ENCODE measurements at places on chromosomes 7 and 10.

- DNase-seq, result no peak
Observed at GRCh38 chr10:112526139-112526538, 79.1 kb downstream of the VTI1A start.

- peak; percentile 46 for DNase-seq
Observed at GRCh38 chr7:99525713-99526440, 21.4 kb downstream of the ZKSCAN5 start.

DNA sequence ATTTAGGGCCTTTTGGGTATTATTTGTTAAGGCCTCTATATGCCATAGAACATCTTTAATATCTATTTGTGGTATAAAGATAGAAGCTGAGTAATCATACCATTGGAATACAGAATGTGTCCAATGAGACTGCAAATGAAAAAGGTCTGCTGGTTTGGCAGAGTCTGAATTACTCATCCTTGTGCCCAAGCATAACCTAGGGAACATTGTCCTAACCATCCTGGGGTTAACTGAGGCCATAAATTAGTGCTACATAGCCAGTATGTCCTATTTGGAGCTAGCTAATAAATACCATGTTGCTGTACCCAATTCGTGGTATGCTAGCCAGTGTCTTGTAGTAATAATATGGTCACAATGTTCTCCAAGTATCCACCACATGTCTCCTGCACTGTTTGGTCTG is 117.1 kb downstream of the ANKRD26 start:
- no peak for DNase-seq

DNA sequence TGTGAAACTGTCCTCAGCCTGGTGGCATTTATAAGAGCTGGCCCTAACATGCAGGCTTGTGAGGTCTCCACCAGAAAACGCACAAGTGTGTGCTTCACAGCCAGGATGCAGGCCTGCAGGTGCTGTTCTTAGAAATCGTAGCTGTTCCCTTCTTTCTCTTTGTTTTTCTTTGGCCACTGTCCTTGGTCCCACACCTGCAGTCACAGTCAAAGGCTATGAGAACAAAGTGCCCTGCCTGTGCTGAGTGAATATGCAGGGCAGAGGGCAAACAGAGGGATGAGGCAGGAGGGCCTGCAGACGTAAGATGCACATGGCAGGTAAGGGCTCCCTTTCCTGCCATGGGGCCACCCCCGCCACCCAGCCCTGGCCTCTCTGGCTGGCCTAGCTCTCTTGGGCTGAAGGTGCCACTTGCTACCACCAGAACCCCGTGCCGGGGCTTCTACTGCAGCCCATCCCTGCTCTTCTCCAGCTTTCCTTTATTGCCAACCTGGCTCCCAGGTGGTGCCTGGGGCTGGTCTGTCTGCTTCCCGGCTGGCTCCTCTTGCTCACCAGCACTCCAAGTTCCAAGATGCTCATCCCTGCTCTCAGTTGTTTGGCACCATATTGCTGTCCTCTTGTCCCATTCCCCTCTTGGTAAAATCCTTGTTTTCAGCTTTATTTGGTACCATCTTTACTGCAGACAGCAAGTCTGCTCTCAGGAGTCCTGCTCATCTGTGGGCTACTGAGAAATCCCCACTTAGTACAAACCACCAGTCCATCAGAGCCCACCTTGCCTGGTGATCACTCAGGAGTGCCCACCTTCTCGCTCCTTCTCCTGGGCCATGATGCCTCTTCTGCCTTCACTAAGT is 308.1 kb upstream of the ZMIZ1 start:
- no peak for DNase-seq

DNA sequence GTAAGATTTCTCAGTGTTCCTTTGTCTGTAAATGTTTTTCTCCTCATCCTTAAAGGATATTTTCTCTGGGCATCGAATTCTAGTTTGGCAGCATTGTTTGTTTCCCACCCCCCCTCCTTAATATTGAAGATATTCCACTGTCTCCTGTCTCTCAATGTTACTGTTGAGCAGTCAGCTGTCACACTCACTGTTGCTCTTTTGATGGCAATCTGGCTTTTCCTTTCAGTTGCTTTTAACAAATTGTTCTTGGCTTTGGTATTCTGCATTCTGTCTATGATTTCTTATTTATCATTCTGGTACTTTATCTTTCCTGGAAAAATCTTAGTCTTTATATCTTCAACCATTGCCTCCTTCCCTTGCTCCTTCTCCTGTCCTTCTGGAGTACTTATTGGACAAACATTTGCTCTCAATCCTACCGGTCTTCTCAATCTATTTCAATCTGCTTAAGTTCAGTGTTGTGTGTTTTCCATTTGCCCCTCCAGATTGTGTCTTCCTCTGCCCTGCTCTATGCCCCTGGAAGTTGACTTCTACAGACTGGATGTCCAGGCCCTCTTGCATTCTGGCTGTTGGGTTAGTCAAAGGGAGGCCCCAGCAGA is 9.3 kb upstream of the GTPBP4 start:
- no peak for DNase-seq

DNA sequence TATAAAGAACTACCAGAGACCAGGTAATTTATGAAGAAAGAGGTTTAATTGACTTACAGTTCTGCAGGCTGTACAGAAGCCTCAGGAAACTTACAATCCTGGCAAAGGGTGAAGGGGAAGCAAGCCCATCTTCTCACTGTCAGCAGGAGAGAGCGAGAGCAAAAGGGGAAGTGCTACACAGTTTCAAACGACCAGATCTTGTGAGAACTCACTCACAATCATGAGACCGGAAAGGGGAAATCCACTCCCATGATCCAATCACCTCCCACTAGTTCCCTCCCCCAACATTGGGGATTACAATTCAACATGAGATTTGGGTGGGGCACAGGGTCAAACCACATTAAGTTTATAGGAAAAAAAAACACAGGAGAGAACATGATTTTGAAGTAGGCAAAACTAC is 222.1 kb upstream of the SHH start:
- DNase-seq, result no peak

- no peak for DNase-seq
Observed at GRCh38 chr10:30836406-30836805, 195.3 kb downstream of the ZNF438 start.

DNA sequence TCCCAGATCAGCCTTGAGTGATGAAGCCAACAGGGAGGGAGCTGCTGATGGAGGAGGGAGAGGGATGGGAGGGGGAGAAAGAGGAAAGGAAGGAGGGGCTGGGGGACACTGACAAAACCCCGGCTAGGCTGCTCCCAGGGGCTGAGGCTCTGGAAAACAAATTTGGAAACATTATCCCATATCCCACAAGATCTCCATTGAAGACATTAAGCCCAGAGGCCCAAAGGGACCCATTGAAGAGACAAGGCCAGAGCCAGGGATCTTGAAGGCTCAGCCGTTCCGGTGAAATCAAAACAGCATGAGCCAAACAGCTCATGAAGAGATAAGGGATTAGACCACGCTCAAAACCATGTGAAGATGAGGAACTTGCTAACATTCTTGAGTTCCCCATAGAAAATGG is 184.3 kb upstream of the ITGB1 start:
- no peak for DNase-seq

DNA sequence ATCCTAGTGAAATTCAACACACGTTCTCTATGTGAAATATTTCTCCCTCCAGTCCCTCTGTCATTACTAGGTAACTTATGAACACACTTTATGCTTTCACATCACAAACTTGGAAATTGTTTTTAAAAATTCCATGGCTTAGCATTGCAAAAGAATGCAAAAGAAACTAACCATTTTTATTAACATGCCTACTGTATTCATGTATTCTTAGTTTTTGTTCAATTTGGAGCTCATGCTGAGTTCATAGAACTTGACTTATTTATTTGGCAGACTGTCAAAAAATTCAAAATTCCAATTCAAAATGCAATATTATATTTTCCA is 155.0 kb upstream of the SEMA3C start:
- no peak for DNase-seq

- no peak for DNase-seq
Observed at GRCh38 chr7:85237721-85238120, 50.9 kb upstream of the SEMA3D start.

DNA sequence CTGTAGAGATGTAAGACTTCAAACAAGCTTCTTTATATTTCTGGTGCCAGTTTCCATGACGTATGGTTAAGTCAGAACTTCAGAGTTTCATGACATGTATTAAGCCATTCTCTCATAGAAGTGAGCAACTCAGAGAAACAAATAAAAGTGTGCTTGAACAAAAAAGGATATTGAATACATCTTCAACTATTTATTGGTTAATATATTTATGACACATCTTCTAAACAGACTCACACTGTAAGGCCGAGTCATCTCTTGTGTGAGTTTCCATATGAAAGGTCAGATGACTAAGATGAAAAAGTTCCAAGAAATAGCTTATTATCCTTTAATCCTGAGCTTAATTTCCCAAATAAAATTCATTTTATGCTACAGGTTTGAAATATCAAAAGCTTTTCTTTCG is 105.5 kb upstream of the CSTF2T start:
- DNase-seq, result no peak

GRCh38 chr7:158387546-158387891 is 200.1 kb downstream of the PTPRN2 start:
- no peak for DNase-seq

GRCh38 chr10:132248455-132249225 is 59.1 kb downstream of the STK32C start:
- peak; percentile 86 for DNase-seq

GRCh38 chr10:124060148-124060720 is 33.2 kb downstream of the CHST15 start:
- DNase-seq, result no peak

DNA sequence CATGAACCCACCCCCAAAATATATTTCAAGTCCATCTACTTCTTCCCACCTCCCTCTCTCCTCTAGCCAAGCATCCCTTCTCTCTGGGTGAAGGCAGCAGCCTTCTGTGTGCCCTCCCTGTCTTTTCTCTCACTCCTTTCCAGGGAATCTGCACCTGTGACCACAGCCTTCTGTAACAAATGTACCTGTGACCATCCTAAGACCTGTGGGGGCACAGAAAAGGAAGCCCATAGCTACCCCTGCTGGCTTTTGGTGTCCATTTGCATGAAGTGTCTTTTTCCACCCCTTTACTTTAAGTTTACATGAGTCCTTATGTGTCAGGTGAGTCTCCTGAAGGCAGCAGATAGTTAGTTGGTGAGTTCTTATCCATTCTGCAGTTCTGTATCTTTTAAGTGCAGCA is 2.0 kb upstream of the TBXAS1 start:
- DNase-seq, result no peak

All from D341Med (cell line).